ENCODE measurements at places on chromosomes 11 and 22. TPM values are rescaled to one million over a fixed set of nuclear protein-coding genes. Genes with fewer than 3 reads are reported as not detected.

DNA sequence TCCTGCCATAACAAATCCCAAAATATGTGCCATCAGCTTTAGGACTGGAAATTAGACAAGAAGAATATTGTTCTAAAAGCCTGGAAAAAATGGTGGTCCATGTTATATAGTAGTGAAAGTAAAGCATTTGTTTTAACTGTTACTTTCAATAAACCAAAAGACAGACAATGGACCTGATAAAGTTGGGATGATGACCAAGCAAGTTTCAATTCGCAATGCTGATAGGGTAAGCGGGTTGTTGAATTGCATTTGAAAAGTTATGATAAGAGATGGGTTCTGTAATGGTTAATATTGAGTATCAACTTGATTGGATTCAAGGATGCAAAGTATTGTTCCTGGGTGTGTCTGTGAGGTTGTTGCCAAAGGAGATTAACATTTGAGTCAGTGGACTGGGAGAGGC, 131.9 kb upstream of the ZC3H12C start:
- H3K36me3 ChIP-seq: no peaks in the 10 kb centered on the region
- H3K4me1 ChIP-seq: no peaks in the 10 kb centered on the region
- H3K4me3 ChIP-seq: no peak overlapping the region
- no peak overlapping the region for H3K27ac ChIP-seq

ACR gene
- total RNA-seq: 13.1 TPM

KIAA1671 gene
- 53.1 TPM for total RNA-seq

- H3K4me1 ChIP-seq: no peaks in the 10 kb centered on the region
- H3K36me3 ChIP-seq: no peaks in the 10 kb centered on the region
- H3K27me3 ChIP-seq: no peaks in the 10 kb centered on the region
- no peak for DNase-seq
Measured at GRCh38 chr11:5317292-5317691, 6.8 kb downstream of the OR51B2 start.

GRCh38 chr11:8823174-8823742, 87.7 kb upstream of the AKIP1 start:
- H3K27me3 ChIP-seq: no peaks in the 10 kb centered on the region
- no peak for DNase-seq
- no peaks in the 10 kb centered on the region for H3K36me3 ChIP-seq
- H3K4me1 ChIP-seq: no peaks in the 10 kb centered on the region
- H3K4me3 ChIP-seq: no peak overlapping the region

DNA sequence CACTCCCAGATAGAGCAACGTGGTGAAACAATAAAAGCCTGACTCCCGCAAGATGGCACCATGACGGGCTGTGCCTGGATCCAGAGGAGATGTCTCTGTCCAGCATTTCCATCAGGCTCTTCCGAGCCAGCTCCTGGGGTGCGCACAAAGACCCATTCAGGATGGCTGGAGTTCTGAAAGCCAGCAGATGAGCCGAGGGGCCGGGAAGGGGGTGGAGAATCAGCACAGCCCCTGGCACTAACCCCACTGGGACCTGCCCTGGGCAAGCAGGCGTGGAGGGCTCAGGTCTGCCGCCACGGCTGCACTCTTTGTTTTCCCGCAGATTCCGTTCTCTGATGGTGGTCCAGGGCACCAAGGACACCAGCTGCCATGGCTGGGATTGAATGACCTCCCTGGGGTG, 97.2 kb upstream of the BLID start:
- H3K36me3 ChIP-seq: no peaks in the 10 kb centered on the region
- H3K27ac ChIP-seq: no peak overlapping the region
- no peak overlapping the region for H3K4me3 ChIP-seq
- no peaks in the 10 kb centered on the region for H3K27me3 ChIP-seq
- no peaks in the 10 kb centered on the region for H3K4me1 ChIP-seq
- DNase-seq: no peak

DNA sequence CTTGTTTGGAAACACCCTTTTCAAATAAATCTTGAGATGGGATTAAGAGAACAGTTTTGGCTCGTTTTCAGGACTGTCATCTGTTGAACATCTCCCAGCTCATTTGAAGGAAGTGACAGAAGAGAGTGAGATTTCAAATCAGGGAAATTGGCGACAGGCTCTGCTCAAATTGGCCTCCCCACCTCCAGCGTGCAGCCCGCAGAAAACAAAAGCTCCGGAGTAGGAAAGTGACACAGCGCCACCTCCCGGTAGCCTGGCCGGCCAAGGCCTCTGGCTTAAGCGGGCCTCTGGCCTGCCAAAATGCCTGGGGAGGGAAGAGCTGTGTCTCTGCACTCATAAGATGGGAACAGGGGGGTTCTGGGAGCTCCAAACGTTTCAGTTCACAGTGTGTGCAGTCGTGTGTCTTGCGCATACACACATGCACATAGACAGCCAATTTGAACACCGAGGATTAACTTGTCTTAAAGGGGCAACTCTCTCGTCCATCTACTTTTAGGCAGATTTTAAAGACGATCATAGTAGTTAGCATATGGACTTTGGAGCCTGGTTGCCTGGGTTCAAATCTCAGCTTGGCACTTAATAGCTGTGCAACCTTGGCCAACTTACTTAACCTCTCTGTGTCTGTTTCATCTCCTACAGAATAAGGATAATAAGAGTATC, 132.7 kb upstream of the RCN1 start:
- no peaks in the 10 kb centered on the region for H3K27me3 ChIP-seq
- no peak for DNase-seq
- H3K4me3 ChIP-seq: no peak overlapping the region
- no peaks in the 10 kb centered on the region for H3K36me3 ChIP-seq
- no peak overlapping the region for H3K27ac ChIP-seq

DNA sequence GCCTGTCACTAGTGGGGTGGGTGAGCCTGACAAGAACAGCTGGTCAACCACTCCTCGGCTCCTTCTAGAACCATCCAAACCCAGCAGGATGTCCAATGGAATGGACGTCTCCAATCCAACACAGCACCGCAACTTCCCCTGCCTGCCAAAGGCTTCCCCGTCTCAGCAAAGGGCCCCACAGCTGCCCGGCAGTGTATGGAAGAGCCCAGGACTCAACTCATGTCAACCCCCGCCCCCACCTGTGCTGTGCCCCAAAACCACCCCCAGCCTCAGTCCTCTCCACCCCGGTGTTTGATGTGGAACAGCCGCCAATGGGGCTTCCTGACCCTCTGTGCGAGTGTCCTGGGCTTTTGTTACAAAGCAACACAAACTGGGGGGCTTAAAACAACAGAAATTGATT, 223.8 kb downstream of the CTTN start:
- H3K27ac ChIP-seq: no peak overlapping the region
- H3K27me3 ChIP-seq: no peaks in the 10 kb centered on the region
- no peak for DNase-seq
- no peaks in the 10 kb centered on the region for H3K4me1 ChIP-seq

- H3K27me3 ChIP-seq: no peaks in the 10 kb centered on the region
- no peak overlapping the region for H3K27ac ChIP-seq
- no peak for DNase-seq
- no peaks in the 10 kb centered on the region for H3K4me1 ChIP-seq
- H3K4me3 ChIP-seq: no peak overlapping the region
- peaks cover 11% of the 10 kb centered on the region for H3K36me3 ChIP-seq
Measured at GRCh38 chr22:17787716-17788330, 13.6 kb upstream of the BID start.

DNA sequence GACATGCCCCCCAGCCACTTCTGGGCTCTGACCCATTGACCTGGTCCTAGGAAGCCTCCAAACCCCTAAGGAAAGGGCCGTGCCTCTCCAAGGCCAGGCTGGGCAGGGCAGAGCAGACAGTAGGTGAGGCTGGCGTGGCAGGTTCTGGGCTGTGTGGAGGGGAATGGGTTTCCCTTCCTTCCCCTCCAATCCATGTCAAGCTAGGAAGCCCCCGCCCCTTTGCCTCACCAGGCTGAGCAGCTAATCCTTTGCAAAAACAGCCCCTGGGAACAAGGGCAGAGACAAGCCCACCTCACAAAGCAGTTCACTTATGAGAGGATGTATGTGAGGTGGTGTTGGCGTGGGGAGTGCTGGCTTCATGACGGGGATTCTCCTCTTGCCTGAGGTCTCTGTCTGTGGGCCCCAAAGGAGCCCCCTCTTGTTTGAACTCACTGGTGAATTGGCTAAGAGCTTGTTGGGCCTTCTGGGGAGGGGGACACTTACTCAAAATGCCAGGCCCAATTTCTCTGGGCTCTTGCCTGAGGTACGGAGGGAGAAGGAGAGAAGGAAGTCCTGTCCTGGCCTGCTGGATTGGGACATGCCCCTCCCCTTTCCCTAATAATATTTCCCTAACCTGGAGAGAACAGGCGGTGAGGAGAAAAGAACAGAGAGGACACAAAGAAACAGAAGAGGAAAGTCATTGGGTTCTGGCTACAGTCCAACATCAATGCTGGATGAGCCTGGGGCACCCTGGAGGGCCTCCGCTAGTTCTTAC, 1.6 kb upstream of the TRIM29 start:
- H3K4me1 ChIP-seq: no peaks in the 10 kb centered on the region
- no peak overlapping the region for H3K27ac ChIP-seq
- no peak overlapping the region for H3K4me3 ChIP-seq
- peak; percentile 3 for DNase-seq
- no peaks in the 10 kb centered on the region for H3K36me3 ChIP-seq

B3GAT1 gene
- total RNA-seq: 4.9 TPM

LRP4 gene
- 10.8 TPM for total RNA-seq

- H3K4me1 ChIP-seq: no peaks in the 10 kb centered on the region
- DNase-seq: no peak
- H3K36me3 ChIP-seq: no peaks in the 10 kb centered on the region
Measured at GRCh38 chr11:95506777-95507176, 275.8 kb upstream of the SESN3 start.

DNA sequence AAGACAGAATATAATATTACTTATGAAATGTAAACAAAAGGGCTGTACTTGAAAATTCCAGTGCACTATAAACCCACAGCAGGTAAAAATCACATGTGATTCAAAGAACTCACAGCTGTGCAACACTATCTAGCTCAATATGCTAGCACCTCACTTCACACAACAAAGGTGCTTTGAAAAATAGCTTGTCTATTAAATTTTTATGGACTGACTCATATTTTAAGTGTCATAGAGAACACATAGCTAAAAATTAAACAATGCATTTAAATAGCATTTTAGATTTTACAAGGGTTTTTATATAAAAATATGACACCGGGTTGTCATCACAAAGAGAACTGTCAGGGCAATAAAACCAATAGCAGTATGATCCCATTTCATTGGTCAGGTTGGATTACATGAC, 1390.5 kb upstream of the TENM4 start:
- no peak overlapping the region for H3K27ac ChIP-seq
- DNase-seq: no peak
- no peak overlapping the region for H3K4me3 ChIP-seq
- no peaks in the 10 kb centered on the region for H3K36me3 ChIP-seq
- H3K4me1 ChIP-seq: peaks cover 5% of the 10 kb centered on the region
- no peaks in the 10 kb centered on the region for H3K27me3 ChIP-seq

C11orf21 gene
- total RNA-seq: 0.85 TPM

GRCh38 chr11:73176874-73177155, 34.7 kb upstream of the FCHSD2 start:
- no peak for DNase-seq
- no peak overlapping the region for H3K4me3 ChIP-seq
- no peaks in the 10 kb centered on the region for H3K27me3 ChIP-seq
- H3K27ac ChIP-seq: no peak overlapping the region

GRCh38 chr22:49971232-49972162, 10.9 kb downstream of the PIM3 start:
- H3K27me3 ChIP-seq: no peaks in the 10 kb centered on the region
- H3K4me1 ChIP-seq: peaks cover 7% of the 10 kb centered on the region
- H3K4me3 ChIP-seq: peak overlapping the region; percentile 40
- H3K27ac ChIP-seq: peak overlapping the region; percentile 79

LRRC4C gene
- total RNA-seq: not detected

GRCh38 chr11:57473285-57473841, 13.0 kb downstream of the RTN4RL2 start:
- H3K27me3 ChIP-seq: no peaks in the 10 kb centered on the region
- H3K27ac ChIP-seq: no peak overlapping the region
- peaks cover 4% of the 10 kb centered on the region for H3K4me1 ChIP-seq

- H3K27ac ChIP-seq: peak overlapping the region; percentile 99
- no peak for DNase-seq
- no peaks in the 10 kb centered on the region for H3K4me1 ChIP-seq
- H3K36me3 ChIP-seq: no peaks in the 10 kb centered on the region
- H3K27me3 ChIP-seq: no peaks in the 10 kb centered on the region
Measured at GRCh38 chr22:46072110-46072881, 78.0 kb upstream of the PPARA start.

GRCh38 chr11:34234086-34234740, 123.6 kb downstream of the ABTB2 start:
- peak; percentile 16 for DNase-seq
- H3K4me3 ChIP-seq: no peak overlapping the region
- no peak overlapping the region for H3K27ac ChIP-seq
- H3K27me3 ChIP-seq: no peaks in the 10 kb centered on the region
- H3K36me3 ChIP-seq: no peaks in the 10 kb centered on the region

GRCh38 chr11:36702330-36703054, 104.5 kb upstream of the RAG2 start:
- no peaks in the 10 kb centered on the region for H3K27me3 ChIP-seq
- DNase-seq: peak; percentile 35
- no peaks in the 10 kb centered on the region for H3K36me3 ChIP-seq
- no peak overlapping the region for H3K4me3 ChIP-seq
- H3K27ac ChIP-seq: no peak overlapping the region
- H3K4me1 ChIP-seq: no peaks in the 10 kb centered on the region

DNA sequence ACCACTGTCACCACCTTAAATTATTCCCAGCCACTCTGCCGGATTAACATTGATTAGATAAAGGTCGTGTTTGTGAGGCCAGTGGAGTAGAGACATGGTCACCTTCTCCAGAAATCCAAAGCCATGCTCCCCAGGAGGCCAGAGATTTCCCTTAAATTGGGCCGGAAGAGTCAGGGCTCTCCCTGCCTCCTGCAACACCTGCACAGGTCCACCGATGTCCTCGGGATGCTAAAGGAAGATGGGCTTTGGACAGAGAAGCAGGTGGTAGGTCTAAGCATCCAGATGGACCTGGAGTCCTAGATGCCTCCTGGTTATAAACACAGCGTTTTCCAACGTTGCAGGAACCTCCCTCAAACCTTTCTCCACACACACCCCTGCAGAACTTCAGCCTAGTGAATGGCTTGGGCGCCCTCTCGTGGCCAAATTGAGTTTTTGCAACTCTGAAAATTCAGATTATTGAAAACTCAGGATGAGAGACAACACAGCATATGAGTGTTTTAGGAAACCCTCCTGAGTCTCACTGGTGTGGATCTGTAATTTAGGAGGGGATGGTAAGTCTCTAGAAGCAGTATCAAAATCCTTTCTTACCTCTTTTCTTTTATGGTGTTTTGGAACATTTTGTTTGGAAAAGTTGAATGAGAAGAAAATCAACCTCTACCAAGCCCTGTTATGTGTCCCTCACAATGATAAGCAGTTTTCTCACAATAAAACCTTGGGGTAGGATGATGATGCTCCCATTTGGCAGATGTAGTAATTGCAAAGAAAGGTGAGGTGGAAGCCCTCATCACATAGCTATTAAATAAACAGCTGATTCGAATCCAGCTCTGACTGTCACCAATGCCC, 109.6 kb downstream of the RRAS2 start:
- DNase-seq: peak; percentile 38
- H3K36me3 ChIP-seq: no peaks in the 10 kb centered on the region
- no peaks in the 10 kb centered on the region for H3K27me3 ChIP-seq
- no peak overlapping the region for H3K27ac ChIP-seq

- no peaks in the 10 kb centered on the region for H3K27me3 ChIP-seq
- no peak for DNase-seq
- H3K4me3 ChIP-seq: no peak overlapping the region
- no peaks in the 10 kb centered on the region for H3K36me3 ChIP-seq
- no peak overlapping the region for H3K27ac ChIP-seq
Measured at GRCh38 chr11:60717956-60718355, 6.6 kb upstream of the MS4A18 start.

Data from prostate gland (tissue), 2 donors.